PC-3 (cell line): ENCODE measurements at places on chromosomes 2 and 18. TPM values are rescaled to one million over a fixed set of nuclear protein-coding genes. Genes with fewer than 3 reads are reported as not detected.

EFHD1 gene
- total RNA-seq, result 0.07 TPM in 1 of 2 replicates, not detected in the other

NT5C1B gene
- total RNA-seq, result not detected in 2 replicates

LIPG gene
- 9.1 and 14.8 TPM in 2 replicates for total RNA-seq

TPRKB gene
- 42.2 and 51.4 TPM in 2 replicates for total RNA-seq

GRCh38 chr18:8484951-8485350 is 124.3 kb upstream of the RAB12 start:
- no peak overlapping the region for H3K4me3 ChIP-seq
- DNase-seq, result no peak
- no peak overlapping the region for H3K27ac ChIP-seq
- no peaks in the 10 kb centered on the region for H3K27me3 ChIP-seq
- no peaks in the 10 kb centered on the region for H3K36me3 ChIP-seq

GRCh38 chr18:1361936-1362335 is 457.3 kb downstream of the ADCYAP1 start:
- 0 out of 2 replicates have a peak, but pooled peaks cover 3% of the 10 kb centered on the region for H3K4me1 ChIP-seq
- H3K36me3 ChIP-seq, result no peaks in the 10 kb centered on the region
- H3K4me3 ChIP-seq, result no peak overlapping the region
- no peak overlapping the region for H3K27ac ChIP-seq

GRCh38 chr2:128280901-128281321 is 37.8 kb downstream of the HS6ST1 start:
- H3K4me1 ChIP-seq, result no peaks in the 10 kb centered on the region
- H3K27me3 ChIP-seq, result no peaks in the 10 kb centered on the region
- no peaks in the 10 kb centered on the region for H3K36me3 ChIP-seq

GRCh38 chr2:119415630-119416029 is 16.0 kb upstream of the TMEM37 start:
- H3K4me3 ChIP-seq, result no peak overlapping the region
- DNase-seq, result no peak
- no peaks in the 10 kb centered on the region for H3K27me3 ChIP-seq
- H3K36me3 ChIP-seq, result no peaks in the 10 kb centered on the region
